ENCODE measurements at places on chromosomes 3 and 15.

DNA sequence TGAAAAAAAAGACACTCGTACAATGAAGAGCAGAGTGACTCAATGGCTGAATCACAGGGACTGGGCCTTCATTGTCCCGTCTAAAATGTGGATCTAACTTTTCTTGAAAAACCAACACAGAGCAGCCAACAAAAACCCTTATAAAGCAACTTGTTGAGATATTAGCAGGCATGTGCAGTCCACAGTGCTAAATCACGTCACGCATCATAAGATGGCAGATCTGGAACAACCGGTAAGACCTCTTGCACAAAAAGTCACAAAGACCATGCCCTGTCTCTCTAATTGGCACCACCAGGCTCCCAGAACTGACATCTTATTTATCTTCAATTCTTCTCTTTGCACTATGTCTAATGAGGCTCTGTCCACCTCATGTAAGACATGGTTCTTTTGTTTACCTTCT lies 177.0 kb downstream of the MAGI1 start:
- no peak for DNase-seq

GRCh38 chr15:101250341-101250831 lies 1.5 kb downstream of the CHSY1 start:
- no peak for DNase-seq

GRCh38 chr3:189588475-189589178 lies 42.6 kb upstream of the TP63 start:
- DNase-seq, result no peak

GRCh38 chr15:92906020-92906419 lies 5.9 kb downstream of the CHD2 start:
- DNase-seq, result no peak

- DNase-seq, result no peak
Measured at GRCh38 chr3:179651687-179652446, 973 bp upstream of the USP13 start.

DNA sequence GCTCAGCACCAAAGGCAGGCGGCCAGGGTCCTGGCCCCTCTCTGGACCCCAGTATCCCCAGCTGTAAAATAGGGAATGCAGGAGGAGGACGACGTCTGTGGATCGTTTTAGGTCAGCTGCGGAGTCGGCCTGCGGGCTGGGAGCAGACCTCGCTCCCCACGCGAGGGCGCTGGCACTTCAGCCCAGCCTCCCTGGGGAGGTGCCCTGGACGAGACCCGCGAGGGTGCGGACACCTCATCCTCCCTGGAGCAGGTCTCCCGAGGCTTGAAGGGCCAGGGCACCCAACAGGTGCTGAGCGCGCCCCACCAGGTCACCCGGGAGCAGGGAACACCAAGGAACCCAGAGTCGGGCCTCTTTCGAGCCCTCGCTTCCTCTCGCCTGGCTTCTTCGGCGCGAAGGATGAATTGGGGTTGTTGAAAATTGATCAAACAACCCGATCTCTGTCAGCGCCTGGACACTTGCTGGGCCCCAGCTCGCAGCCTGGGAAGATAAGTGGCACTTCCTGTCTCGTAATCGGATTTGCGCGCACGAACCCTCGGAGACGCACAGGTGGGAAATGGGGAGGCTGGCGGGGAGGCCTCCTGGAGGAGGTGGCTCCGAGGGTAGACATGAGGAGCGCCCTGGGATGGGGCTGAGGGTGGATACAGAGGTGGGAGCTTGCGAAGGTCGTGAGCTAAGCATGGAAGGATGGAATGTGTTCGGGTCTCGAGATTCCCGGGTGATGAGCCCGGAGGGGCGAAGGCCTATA lies 588 bp upstream of the VIPR1 start:
- DNase-seq, result no peak

- DNase-seq, result no peak
Measured at GRCh38 chr3:42183991-42184632, 81.9 kb downstream of the CCK start.

DNA sequence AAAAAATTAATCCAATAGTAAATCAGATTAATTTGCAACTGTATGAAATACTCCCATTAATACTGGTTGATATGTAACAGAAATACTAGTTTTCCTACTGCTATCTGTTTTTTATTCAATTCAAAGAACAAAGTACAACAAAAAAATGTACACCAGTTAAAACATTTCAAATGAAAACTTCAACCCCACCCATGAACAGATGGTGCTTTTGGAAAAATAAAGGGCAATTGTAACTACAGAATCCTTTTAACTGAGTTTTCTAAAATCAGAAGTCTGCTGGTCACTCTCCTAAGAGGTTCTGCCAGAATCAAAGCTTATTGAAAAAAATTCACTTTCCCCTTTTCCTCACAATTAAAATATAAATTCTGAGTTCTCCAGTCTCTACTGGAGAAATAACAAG lies 34.3 kb downstream of the DENND6A start:
- no peak for DNase-seq

- no peak for DNase-seq
Measured at GRCh38 chr15:77499087-77499760, 78.5 kb downstream of the HMG20A start.

- DNase-seq, result no peak
Measured at GRCh38 chr3:13121553-13122001, 48.3 kb upstream of the IQSEC1 start.

GRCh38 chr3:156448300-156448699 lies 106.6 kb downstream of the SSR3 start:
- DNase-seq, result no peak

DNA sequence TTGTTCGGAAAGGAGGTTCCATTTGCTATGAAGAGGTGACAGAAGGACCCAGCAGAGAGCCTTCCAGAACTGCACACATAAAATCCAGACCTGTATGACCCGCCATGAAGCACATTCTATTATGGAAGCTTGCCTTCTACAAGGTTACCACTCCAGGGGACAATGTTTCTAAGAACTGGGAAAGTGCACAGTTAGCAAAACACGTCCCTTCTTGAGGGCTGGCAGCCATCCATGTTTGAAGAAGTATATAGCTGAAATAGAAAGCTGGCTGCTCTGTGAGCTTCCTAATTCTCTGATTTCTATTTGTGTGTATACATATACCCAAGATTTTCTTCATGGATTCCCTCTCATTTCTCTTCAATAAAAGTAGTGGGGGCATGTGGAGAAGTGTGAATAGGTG lies 74.6 kb downstream of the CNTN3 start:
- no peak for DNase-seq
